ENCODE measurements at places on chromosomes 7 and 10. TPM values are rescaled to one million over a fixed set of nuclear protein-coding genes. Genes with fewer than 3 reads are reported as not detected.

Gene COBL
- 57.5 TPM for total RNA-seq

Gene CRHR2
- total RNA-seq = 0.42 TPM

Gene CYP3A4
- not detected for total RNA-seq

Gene FOXI2
- not detected for total RNA-seq

Gene CPN1
- total RNA-seq = not detected

Gene JAKMIP3
- 0.49 TPM for total RNA-seq

Gene DKK1
- total RNA-seq = not detected

Gene CC2D2B
- total RNA-seq = 0.22 TPM

Gene ANKRD61
- 0.20 TPM for total RNA-seq

Gene TMEM236
- total RNA-seq = 1.0 TPM

Gene CDC14C
- not detected for total RNA-seq

DNA sequence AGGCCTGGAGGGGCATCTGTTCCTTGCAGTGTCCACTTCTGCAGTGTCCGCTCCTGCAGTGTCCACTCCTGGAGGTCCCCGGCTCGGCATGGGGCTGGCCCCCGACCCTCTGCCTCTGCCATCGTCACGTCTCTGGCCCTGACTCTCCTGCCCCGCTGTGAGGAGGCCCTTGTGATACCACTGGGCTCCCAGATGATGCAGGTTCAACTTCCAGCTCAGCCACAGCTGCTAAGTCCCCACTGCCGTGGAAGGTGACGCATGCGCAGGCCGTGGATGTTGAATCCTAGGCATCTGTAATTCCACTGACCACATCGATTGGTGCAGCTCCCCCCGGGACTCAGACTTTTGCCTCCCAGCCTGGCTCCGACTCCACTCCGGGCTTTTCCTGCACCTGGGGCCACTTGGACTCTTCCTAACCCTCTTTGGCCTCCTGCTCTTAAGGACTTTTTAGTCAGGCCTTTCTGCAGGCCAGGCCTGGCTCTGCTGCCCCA, 95.1 kb downstream of the GLRX3 start:
- no peak for DNase-seq

- no peak for DNase-seq
These were observed 179.9 kb downstream of the SFMBT2 start for GRCh38 chr10:7230951-7231350.

DNA sequence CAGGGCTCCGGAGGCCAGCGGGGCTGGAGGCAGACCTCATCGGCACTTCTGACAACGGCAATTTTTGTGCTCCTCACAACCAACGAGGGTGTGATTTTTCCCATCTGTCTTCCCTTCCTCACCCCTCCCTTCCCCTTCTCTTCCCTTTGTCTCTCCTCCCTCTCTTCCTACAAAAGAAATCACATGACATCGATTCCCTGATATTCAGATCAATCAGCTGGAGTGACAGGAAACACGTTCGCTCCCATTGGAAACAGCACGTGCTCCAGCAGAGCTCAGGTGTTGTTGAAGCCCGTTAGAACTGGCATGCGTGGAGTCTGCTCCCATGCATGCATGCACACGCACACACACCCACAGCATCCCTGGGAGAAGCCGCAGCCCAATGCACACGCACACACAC, 222.4 kb downstream of the PTPRN2 start:
- no peak for DNase-seq

DNA sequence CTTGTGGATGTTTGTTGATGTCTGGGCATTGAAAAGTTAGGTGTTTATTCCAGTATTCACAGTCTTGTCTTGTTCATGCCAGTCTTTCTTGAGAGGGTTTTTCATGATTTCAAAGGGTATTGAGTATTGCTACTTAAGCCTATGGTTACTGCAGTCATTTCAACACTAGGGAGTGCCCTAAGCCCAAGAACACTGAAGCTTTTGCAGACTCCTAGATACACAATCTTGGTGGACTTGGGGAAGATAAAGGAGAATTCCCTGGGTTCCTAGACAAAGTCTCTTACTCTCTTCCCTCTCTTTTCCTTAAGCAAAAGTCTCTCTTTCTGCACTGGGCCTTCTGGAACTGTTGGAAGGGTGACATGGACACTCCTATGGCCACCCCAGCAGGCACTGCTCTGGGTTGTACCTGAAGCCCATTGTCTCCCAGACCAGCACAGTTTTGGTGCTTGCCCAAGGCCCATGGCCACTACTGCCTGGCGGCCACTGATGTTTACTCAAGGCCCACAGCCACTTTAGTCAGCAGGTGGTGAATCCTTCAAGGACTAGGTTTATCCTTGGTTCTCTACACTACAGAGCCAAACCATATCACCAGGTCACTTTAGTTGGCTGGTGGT, 24.9 kb downstream of the SAMD9 start:
- DNase-seq = no peak

- peak; percentile 32 for DNase-seq
These were observed 28.2 kb downstream of the PDGFA start for GRCh38 chr7:491292-491957.

DNA sequence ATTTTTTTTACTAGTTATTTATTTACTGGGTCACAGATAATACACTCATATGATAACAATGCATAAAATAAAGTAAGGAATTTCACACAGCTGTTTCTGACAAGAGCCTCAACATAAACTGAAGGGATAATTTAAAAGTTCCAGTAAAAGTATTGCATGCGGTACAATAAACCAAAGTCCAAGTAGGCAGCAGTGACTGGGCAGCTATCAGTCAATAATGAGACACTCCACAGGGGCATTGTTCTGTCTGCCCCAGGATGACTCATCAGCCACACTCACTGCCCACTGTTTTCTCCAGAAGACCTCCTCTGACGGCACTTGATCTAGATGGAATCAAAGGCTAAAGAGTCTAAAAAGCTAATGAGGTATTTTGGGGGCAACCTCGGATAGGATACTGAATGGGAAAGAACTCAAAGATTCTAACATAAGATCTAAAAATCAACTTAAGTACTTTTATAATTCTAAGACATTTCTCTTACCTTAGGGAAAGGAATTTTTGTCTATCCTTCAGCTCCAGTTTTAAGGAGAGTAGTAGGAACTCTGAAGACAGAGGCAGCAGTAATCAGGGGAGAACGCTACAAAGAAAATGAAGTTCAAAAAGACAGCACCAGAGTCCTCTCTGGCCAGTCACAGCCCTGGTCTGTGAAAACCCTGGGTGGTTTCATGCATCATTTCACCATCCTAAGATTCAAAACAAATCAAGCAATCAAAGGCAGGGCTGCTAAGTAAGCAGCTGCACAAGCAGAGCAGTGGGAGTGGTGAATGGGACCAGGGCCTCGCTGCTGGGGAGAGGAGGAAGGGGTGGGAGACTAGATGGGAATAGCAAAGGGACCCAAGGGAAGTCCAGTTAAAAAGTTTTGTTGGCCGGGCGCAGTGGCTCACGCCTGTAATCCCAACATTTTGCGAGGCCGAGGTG, 175.1 kb downstream of the AVL9 start:
- no peak for DNase-seq

GRCh38 chr7:37145682-37146081, 303.0 kb downstream of the ELMO1 start:
- no peak for DNase-seq

- DNase-seq = peak; percentile 69
These were observed 11.9 kb downstream of the CHST3 start for GRCh38 chr10:71975871-71976725.

- no peak for DNase-seq
These were observed 67.3 kb upstream of the PDZD8 start for GRCh38 chr10:117442521-117442920.

- no peak for DNase-seq
These were observed 218.4 kb upstream of the SEMA3D start for GRCh38 chr7:85405016-85405902.

GRCh38 chr7:75657866-75658265, 80.9 kb downstream of the HIP1 start:
- no peak for DNase-seq

- DNase-seq = no peak
These were observed 86.3 kb downstream of the TBXAS1 start for GRCh38 chr7:139915268-139915863.

GRCh38 chr10:73576178-73576889, 14.8 kb downstream of the USP54 start:
- DNase-seq = no peak

GRCh38 chr10:5996696-5997095, 19.4 kb upstream of the IL15RA start:
- DNase-seq = no peak

DNA sequence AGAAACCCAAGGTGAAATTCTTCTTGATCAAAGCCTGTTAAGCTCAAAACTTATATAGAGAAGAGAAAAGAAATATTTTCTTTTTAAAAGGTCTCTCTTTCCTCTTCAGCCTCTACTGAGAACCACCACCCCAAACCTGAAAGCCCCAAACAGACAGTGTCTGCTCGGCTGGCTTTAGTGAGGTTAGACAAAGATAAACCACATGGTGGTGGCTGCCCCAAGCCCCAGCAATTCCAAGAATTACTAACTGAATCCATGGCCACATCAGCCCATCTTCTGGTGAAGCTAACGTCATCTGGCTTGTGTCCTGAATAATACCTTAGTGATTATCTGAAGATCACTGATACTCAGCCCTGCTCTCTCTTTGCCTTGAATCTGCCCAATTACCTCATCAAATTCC, 275.0 kb downstream of the ELMO1 start:
- DNase-seq = no peak

- no peak for DNase-seq
These were observed 33.1 kb upstream of the MBL2 start for GRCh38 chr10:52805414-52806285.

- DNase-seq = no peak
These were observed 6.2 kb downstream of the SLC26A4 start for GRCh38 chr7:107666790-107667189.

DNA sequence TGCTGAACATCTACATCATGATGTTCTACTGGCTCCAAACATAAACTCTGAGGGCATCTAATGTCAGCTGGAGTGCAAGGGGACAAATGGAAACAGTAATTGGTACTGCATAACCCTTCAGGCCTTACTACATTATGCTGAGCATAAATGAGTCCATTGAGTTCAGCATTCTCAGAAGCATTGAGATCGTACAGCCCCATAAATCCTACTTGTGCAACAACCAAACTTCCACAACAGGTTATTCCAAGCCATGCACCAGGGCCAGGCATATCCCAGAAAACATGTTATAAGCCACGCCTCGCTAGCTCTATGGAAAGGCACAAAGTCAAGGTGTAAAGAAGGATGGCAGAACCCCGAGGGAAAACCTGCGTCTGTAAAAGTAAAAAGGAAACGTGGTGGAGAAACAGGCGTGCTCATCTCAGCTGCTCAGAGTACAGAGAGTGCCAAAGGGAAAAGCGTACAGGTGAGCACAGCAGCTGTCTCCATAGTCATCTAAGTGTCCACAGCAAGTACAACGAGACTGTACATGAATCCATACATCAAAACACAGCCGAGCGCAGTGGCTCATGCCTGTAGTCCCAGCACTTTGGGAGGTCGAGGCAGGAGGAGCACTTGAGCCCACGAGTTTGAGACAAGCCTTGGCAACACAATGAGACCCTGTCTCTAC, 124.6 kb downstream of the PARD3 start:
- DNase-seq = no peak

- DNase-seq = no peak
These were observed 64.0 kb upstream of the SEMA3A start for GRCh38 chr7:84258628-84259027.

GRCh38 chr7:2403014-2403717, at the start of gene CHST12:
CHST12 (plus strand) TSS chr7:2403611; CDS start chr7:2432640, 29,029 bp downstream.
- DNase-seq = peak; percentile 97

DNA sequence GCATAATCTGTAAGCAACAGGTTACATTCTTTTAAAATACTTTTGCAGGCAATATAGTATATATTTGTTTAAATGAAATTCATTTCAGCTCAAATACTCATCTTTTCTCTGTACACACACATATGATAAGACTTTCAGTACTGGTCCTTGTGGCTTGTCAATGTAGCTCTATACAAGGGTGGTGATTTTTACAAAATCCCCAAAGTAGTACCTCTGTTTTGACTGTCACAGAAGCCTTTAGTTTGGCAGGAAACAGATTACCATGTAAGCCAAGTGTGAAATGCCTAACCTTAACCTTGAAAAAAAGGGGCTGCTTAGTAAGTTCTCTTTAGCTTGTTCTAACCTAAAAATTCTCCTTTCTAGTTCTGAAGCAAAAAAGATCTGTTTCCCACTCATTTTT, 87.9 kb downstream of the KCND2 start:
- no peak for DNase-seq

- DNase-seq = peak; percentile 13
These were observed 188.6 kb downstream of the ELFN1 start for GRCh38 chr7:1858435-1859265.

DNA sequence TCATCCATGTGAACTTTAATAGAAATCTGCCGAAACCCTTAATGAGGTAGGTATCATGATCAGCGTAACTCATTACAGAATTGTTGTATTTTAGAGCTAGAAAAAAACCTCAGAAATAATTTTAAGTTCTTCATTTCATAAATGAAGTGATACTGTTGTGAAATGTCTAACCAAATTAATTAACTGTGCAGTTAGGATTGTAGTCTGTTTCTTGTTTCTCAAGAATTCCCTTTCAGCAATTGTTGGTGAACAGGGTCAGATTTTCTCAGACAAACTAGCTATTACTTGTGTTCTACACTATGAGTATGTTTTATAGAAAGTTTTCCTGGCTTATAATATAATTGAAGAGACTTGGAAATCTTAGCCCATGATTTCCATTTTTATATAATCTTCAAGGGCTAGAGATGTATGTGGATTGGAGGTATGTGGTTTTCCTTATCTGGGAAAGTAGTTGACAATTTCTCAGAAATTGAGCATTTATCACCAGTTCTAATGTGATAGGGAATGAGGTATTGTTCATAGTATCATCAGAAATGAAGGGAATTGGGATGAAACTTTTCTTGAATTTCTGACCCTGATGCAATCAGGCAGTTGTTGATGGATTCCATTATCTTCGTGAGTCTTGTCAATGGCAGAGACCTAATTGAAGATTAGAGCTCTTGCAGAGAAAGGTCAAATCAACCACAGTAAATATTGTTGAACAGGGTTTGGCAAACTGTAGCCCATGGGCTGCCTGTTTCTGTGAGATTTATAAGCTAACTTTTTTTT, 55.0 kb downstream of the ST7 start:
- no peak for DNase-seq

GRCh38 chr7:115299397-115300037, 377.6 kb downstream of the MDFIC start:
- no peak for DNase-seq

- no peak for DNase-seq
These were observed 336.7 kb upstream of the NPVF start for GRCh38 chr7:25565002-25565401.

GRCh38 chr7:13037216-13037615, 349.8 kb downstream of the ARL4A start:
- no peak for DNase-seq

Data from psoas muscle (tissue), 8 donors.